ENCODE measurements at places on chromosomes 3 and 15. TPM values are rescaled to one million over a fixed set of nuclear protein-coding genes. Genes with fewer than 3 reads are reported as not detected.

GRCh38 chr3:152197451-152197850 is 71.3 kb upstream of the MBNL1 start:
- DNase-seq = no peak

GRCh38 chr15:97875513-97876280 is 84.8 kb upstream of the ARRDC4 start:
- DNase-seq = no peak

- DNase-seq = no peak
Observed at GRCh38 chr3:82790307-82791097, 1029.1 kb upstream of the GBE1 start.

- DNase-seq = no peak
Observed at GRCh38 chr15:40550341-40551037, 14.4 kb downstream of the CCDC32 start.

DNA sequence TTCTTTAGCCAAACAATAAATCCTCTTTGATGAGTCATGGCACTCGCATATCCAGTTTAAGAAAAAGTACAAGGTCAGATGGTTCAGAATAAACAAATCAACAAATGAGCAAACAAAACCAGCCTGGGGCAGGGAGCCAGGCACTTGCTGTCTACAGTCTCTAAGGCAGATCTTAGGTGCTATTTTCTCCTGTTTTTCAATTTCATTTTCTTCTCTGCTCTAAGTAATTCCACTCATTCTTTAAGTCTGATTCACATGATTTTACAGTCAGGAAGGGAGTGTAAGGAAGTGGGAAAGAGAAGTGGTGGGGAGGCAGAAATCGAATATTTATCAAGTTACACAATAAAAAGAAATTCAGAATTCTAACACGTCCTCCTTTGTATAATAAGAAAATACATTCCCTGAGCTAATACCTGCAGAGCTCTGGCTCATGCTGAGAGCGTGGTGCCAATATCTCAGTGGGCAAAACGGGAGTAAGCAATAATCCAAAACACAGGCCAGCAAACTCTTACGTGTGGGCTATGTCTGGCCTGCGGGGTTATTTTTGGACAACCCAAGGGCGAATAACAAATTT is 298.6 kb downstream of the ADAMTS17 start:
- DNase-seq = no peak

DNA sequence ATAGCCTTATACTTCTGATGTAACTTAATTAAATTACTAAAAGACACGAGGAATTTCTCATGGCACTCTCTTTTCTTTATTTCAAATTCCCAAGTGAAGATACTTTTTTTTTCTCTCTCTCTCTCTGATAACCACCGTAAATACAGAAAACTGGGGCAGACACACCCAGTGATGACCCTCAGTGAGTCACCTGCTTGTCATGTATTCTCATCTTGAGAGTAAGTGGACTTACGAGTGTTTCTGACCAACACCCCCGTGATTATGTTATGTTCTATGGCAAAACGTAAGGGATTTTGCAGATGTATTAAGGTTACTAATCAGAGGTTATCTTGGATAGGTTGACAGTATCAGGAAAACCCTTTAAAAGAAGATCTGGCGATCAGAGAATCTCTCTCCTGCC is 348.8 kb upstream of the ZNF717 start:
- DNase-seq = no peak

DNA sequence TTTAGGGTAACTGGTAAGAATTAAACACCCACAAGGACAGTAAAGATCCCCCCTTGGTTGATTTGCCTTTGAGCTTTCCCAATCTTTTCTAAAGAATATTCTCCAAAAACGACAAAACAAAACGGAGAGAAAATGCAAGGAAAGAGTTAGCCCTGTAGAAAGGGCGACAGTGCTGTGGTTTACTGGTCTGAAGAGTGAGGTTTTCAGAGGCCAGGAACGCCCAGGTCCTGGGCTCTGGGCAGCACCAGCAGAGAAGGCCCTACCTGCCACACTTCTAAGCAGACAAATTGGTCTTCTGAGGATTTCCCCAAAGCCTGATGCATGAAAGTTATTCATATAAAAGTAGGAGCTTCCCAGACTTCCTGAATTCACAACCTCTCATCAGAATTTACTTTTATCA is 119.3 kb downstream of the KCNMB2 start:
- no peak for DNase-seq

DNA sequence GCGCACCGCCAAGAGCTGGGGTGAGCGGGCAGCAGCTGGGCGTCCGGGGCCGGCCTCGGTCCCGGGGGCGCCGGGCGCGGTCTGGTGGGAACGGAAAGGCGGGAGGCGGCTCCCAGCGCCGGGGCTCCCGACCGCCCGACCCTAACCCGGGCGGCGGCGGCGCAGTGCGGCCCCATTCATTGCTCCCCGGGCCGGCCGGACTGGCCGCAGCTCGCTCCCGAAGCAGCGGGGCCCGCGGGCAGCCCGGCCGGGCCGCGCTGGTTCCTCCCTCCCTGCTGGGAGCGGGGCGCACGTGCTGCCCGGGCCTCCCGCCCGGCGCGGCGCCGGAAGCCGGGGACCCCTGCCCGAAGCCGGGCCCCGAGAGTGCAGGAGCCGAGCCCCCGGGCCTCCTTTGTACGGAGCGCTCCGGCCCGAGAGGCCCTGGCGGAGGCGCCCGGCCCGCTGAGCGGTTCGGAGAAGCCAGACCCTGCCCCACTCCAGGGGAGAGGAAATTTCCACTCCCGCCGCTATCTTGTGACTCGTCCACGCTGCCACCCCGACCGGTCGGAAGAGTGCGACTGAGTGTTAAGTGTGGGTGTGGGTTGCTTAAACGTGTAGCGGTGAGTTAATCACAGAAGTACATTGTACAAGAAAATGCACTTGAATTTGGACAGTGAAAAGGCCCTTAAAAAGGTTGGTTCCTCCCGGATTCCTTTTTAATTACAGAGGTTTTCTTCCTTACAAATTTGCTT is 613 bp downstream of the ATP1B3 start:
- DNase-seq = no peak

DNA sequence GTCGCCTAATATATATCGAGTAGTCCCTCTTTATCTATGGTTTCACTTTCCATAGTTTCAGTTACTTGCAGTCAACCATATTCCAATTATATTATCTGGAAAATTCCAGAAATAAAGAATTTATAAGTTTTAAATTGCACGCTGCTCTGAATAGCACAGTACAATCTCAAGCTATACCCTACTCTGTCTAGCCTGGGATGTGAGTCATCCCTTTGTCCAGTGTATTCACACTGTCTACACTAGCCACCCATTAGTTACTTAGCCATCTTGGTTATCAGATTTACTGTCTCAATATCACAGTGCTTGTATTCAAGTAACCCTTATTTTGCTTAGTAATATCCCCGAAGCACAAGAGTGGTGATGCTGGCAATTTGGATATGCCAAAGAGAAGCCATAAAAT is 72.1 kb upstream of the EOMES start:
- DNase-seq = no peak

- DNase-seq = no peak
Observed at GRCh38 chr15:101637919-101638318, 14.3 kb downstream of the TM2D3 start.

DNA sequence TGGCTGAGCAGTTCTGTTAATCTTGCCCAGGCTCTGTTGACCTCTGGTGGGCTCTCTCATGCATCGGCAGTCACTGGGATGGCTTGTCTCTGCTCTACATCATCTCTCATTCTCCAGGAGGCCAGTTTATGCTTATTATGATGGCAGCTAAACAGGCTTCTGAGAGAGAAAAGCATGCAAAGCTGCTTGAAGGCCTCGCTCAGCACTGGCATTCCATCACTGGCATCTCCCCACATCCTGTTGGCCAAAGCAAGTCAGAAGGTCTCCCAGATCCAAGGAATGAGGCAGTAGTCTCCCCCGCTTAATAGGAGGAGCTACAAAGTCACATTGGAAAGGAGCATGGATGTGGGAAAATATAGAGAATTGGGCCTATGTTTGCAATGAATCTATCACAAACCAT is 212.6 kb downstream of the ZNF621 start:
- no peak for DNase-seq

- DNase-seq = no peak
Observed at GRCh38 chr15:89893027-89893426, 767 bp downstream of the AP3S2 start.

DNA sequence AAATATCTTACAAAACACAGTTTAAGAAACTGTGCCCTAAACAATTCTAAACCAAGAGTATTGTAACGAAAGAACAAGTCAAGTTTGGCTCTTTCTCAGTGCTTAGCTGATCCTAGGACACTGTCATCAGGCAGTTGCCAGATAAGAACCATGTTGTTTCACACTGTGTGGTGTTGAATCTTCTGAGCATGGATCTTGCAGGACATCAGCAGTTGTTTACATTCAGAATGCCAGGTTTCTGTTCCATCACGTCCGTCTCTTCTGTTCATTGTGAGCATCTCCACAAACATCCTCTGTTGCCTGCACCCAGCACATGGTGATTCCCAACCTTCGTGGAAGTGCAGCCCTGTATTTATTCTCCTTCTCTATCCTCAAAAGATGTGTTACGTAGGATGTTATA is 67.9 kb downstream of the DCUN1D1 start:
- DNase-seq = no peak

DNA sequence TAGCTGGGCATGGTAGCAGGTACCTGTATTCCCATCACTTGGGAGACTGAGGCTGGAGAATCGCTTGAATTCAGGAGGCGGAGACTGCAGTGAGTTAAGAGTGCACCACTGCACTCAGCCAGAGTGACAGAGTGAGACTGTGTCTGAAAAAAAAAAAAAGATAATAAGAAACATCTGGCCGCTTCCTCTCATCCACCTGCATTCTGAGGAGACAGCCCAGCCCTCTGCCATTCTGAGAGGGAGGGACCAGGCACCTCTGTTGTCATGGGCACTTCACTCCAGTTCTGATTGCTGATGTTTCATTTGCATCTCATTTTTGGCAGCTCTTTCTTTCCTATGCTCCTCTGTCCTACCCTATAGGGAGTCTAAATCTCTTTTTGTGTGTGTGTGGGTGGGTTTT is 36.4 kb upstream of the GSK3B start:
- DNase-seq = no peak

DNA sequence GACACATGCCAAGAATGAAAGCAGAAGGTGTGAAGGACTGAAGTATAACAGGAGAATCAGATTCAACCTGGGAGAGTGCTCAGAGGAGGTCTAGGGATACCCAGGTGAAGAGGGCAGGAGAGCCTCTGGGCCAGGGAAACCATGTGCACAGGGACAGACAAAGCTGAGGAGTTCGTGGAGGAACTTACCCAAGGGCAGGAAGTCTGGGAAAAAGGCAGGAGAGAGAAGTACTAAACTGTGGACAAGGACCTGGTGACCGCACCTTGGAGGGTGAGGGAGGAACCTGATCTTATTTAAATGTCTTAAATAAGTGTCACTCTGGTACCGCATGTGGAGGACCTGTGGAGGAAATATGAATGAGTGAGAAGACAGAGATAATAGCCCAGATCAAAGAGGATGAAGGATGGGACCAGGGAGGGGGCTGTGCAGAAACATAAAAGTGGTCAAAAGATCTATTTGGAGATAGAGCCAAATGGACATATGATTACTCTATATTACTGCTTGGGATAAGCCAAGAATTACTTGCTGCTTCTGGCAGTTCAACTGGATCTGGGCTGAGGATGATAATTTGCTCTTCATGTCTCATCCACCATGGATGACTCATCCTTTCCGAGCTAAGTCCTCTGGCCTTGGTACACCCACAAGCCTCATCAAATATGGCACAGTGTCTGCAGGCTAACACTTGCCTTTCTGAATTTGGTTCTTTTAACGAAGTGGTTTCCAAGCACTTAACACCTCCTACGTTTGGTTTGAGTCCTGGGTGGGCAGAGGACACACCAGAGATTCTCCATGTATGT is 116.9 kb upstream of the NMNAT3 start:
- no peak for DNase-seq

DNA sequence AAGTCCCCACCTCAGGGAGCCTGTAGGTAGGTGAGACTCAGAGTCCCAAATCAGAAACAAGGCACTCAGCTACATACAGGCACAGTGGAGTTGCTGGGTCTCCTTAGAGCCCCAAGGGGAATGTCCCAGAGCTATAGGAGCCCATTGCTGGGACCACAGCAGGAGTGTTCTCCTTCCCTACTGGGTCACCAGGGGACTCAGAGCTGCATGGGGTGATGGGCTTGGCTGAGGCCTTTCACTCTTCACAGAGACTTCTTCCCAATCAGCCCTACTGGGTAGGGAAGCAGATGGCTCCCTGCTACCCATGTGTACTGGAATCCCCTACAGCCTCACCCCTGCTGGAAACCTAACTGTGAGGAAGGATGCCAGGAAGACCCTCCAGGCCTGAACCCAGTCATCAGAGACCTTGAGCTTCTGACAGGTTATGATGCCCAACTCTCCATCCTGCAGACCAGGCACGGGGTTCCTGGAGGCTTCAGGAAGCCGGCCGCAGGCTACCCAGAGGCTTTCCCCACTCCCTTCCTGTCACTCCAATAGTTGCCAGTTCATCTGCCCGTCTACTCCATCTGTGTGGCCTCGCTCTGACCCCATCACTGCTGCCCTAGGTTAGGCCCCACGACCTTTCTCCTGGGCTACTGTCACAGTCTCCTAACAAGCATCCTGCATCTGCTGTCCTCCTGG is 24.0 kb downstream of the RASGRF1 start:
- DNase-seq = no peak

- DNase-seq = no peak
Observed at GRCh38 chr3:196093317-196094111, 11.6 kb upstream of the TFRC start.

GRCh38 chr15:77584201-77584600 is 48.5 kb downstream of the LINGO1 start:
- no peak for DNase-seq

DNA sequence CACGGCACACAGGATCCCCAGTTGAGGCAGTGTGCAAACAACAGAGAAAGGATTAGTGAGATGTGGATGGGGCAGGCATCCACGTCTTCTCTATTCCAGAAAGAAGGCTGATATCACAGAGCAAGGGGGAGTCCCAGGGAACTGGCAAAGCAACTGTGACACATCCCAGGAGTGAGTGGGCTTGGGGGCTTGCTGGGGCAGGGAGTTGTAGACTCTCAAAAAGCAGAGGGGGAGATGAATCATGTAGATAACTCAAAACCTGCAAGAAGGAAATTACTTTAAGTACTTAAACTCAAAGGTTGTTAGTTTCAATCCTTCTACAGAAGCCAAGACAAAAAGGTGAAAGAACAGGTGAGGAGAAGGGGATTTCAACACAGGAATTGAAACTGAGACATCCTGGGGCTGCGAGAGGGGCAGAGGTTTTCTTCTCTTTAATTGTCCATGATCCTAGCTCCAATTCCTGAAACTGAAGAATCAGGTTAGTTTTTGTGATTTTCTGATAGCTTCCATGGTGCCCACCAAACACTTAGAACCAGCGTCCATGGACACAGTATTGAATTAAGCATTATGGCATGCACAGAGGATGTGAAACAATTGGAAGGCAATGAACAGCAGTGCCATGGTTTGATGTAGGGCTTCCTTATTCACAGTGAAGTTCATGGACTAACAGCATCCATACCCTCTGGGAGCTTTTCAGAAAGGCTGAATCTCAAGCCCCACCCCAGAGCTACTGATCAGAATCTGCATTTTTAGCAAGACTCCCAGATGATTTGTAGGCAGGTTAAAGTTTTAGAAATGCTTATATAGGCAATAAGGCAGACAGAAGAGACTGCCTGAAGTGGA is 52.0 kb downstream of the CCR3 start:
- no peak for DNase-seq

Gene AGBL1
- polyA plus RNA-seq = 25.5 TPM

Gene PRICKLE2
- 6.9 TPM for polyA plus RNA-seq

Gene ATP13A5
- polyA plus RNA-seq = 0.63 TPM

Gene CFAP100
- 0.94 TPM for polyA plus RNA-seq

Gene PATL2
- 0.78 TPM for polyA plus RNA-seq

Gene CPEB1
- 0.87 TPM for polyA plus RNA-seq

Gene FRMD4B
- polyA plus RNA-seq = 14.0 TPM

Gene CPN2
- not detected for polyA plus RNA-seq

Gene RBM6
- polyA plus RNA-seq = 79.4 TPM

Gene CCR8
- not detected for polyA plus RNA-seq

Gene HYAL2
- 39.7 TPM for polyA plus RNA-seq

Gene CHRD
- polyA plus RNA-seq = 19.2 TPM

Gene SPINK8
- polyA plus RNA-seq = not detected

Measured in forelimb muscle (tissue), 1 donor.